ENCODE measurements at places on chromosomes 7 and 10.

GRCh38 chr10:73746721-73747120 lies 2.5 kb downstream of the SEC24C start:
- DNase-seq, result no peak

- no peak for DNase-seq
These were observed 1.2 kb downstream of the RARRES2 start for GRCh38 chr7:150340024-150340749.

- no peak for DNase-seq
These were observed 110.4 kb downstream of the RAMP3 start for GRCh38 chr7:45268013-45268412.

DNA sequence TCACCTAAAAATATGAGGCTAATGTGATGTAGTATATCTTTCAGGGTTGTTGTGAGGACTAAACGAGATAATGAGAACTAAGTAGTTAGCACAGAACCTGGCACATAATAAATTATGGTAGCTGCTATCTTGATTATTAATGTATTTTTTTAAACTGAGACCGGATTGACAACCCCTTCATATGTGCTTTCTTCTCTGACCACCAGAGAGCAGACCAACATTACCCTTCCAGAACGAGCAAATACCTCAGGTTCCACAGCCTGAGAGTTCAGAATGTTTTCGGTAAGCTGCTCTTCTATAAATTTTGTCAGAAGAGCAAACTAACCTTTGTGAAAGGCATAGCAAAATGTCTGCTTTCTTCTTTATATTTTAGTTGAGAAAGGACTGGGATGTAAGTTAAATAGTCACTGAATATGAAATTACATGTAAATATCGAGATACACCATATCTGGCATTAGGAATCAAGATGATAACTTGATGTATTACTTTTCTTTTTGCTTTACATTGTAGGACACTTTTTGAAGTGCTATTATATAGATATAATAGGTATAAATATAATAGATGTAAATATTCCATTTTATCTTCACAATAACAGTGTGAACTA lies 13.6 kb upstream of the BPGM start:
- no peak for DNase-seq

GRCh38 chr10:98139431-98139830 lies 5.0 kb downstream of the R3HCC1L start:
- no peak for DNase-seq

- no peak for DNase-seq
These were observed 208.6 kb upstream of the YAE1 start for GRCh38 chr7:39357648-39358047.

- no peak for DNase-seq
These were observed 249.1 kb upstream of the TMEM72 start for GRCh38 chr10:44662051-44662450.

DNA sequence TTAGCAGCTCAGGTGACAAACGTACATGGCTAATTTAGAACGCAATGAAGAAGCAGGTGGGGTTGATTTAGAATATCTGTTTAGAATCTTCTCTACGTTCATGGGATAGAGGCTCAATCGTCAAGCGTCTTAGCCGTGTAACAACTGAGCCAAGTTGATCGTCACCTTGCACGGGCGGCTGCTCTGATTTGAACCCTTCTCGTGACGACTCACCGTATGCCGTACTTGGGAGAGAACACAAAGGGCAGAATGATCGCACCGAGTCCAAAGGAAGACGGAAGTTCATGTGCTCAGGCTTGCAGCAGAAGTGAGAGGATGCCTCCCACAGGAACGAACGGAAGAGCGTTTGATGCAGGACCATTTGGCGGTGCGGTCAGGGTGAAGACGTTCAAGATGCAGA lies 108.3 kb upstream of the TCERG1L start:
- DNase-seq, result no peak

DNA sequence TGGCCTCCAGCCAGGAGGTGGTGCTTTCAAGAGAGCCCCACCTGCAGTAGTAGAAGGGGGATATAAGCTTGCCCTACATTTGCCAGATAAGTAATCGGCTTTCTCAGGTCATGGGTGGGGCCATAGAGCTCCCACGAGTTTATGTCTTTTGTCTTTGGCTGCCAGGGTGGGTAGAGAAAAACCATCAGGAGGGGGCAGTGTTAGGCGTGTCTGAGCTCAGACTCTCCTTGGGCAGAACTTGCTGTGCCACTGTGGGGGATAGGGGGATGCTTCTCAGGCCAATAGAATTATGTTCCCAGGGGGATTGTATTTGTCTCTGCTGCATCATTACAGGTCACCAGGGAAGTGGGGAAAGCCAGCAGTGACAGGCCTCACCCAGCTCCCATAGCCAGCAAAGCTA lies 12.3 kb upstream of the MRPS33 start:
- no peak for DNase-seq

DNA sequence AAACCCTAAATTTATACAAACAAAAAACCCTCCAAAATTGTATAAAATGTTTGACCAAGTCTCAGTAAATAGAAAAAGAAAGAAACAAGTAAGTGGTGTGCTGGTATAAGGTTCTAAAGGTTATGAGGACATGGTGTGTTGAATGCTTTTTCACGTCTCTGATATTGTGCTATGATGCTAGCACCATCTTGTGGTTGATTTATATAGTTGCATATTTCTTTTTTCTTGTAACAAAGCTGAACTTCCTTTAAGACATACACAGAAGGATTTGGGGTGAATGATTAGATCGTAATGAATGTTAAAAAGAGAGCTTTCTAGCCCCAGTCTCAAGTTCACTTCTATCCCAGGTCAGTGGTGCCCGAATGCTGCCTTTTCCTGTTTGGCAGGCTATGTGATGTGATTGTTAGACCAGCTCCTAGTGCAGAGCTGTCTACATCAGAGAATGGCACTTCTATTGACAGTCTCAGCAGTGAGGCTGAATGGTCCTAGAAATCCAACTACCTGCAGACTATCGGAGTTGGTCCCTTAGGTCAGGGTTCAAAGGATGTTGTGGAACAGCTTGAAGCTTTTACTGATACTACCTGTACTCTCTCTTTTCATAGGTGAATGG lies 25.0 kb downstream of the VTI1A start:
- DNase-seq, result peak; percentile 11

DNA sequence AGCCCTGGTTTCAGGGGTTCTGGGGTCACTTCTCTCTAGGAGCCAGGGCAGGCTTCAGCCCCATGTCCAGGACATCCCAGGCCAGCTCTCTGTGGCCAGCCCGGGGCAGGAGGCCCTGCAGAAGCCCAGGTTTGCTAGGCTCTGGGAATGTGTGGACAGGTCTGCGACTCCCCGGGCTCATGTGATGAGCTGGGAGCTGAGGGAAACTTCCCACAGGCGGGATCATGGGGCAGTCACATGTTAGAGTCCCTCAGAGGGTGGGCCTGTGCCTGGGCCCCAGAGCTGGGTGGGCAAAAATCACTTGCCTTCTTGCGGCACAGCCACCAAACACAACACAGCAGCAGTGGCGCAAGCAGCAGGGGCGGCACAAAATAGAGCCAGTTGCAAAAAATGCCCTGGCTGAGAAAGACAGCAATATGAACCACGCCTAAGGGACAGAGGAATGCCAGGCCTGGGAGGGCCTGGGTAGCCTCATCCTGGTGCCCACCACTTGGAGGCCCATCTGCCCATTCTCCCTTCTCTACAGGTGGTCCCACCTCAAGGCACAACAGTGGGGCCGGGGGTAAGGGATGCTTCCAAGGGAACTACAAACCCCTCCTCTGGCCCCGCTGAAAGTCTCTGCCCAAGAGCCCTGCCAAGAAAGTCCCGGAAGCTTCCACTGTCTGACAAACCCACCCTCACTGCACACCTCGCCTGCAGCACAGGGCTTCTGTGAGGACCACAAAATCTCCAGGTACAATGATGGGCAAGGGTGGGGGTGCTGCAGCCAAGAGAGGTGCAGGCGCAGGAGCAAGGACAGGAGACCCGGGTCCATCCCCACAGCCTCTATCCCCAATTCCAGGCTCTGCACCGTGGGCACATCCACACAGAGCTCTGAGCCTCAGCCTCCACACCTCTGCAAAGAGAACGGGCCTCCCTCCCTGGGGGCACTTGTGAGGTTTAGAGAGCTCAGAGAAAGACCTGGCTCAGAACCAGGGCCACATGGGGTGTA lies 34.6 kb upstream of the ANTXRL start:
- no peak for DNase-seq

GRCh38 chr7:73668886-73669230 lies 1.2 kb downstream of the VPS37D start:
- no peak for DNase-seq

DNA sequence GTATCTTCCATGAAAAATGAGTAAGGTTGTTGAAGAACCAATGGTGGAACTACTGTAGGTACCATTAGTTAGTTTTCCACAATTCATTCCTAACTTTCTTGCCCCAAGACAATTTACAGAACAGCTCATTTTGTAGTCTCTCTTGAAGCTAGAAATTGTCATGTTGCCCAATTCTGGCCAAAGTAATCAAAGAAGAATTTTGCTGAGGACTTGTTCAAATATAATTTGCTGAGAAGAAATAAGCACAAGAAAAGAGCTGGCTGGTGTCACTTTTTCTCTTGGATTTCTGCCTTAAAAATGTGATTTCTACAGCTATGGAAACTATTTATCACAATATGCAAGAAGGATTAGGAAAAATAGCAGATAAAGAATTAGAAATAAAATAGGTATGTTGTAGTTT lies 199.2 kb upstream of the SEMA3A start:
- DNase-seq, result no peak

- no peak for DNase-seq
These were observed 124.2 kb downstream of the ABCA13 start for GRCh38 chr7:48295296-48295971.

- no peak for DNase-seq
These were observed 249.8 kb downstream of the STK31 start for GRCh38 chr7:23959821-23960220.

- DNase-seq, result no peak
These were observed 60.0 kb upstream of the SLC13A1 start for GRCh38 chr7:123259759-123260158.

GRCh38 chr7:125412890-125413665 lies 483.5 kb upstream of the POT1 start:
- DNase-seq, result no peak

- DNase-seq, result no peak
These were observed 2.9 kb downstream of the MNX1 start for GRCh38 chr7:157007470-157008066.

GRCh38 chr7:33805630-33806233 lies 99.6 kb upstream of the BMPER start:
- DNase-seq, result no peak

DNA sequence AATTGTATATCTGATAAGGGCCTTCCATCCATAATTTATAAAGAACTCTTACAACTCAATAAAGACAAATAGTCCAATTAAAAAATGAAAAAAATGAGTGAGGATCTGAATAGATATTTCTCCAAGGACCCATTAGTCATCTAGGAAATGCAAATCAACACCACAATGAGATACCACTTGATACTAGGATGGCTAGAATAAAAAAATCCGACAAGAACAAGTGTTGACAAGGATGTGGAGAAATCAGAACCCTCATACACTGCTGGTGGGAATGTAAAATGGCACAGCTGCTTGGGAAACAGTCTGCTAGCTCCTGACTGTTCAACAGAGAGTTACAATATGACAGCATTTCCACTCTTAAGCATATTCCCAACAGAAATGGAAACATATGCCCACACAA lies 24.6 kb downstream of the ALOX5 start:
- no peak for DNase-seq

GRCh38 chr10:73590881-73591799 lies at the start of gene USP54:
TSS of gene USP54 (minus strand) at chr10:73591342. CDS start at chr10:73575658, 15,684 bp downstream.
- no peak for DNase-seq

DNA sequence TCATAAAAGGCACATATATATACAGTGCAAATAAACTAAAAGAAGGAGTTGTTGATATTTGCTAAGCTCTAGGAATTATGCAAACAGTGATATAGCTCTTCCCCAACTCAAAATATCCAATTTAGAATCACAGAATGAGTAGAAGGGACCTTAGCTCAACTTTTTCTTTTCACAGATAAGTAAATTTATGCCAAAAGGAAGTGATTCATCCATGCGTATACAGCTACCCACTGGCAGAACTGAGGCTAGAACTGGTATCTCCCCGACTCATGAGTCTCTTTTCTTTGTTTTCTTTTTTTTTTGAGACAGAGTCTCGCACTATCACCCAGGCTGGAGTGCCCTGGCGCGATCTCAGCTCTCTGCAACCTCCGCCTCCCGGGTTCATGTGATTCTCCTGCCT lies 54.2 kb upstream of the SVIL start:
- DNase-seq, result no peak

- no peak for DNase-seq
These were observed 569 bp downstream of the CD36 start for GRCh38 chr7:80639011-80639410.

GRCh38 chr7:6273917-6274630 lies 1.6 kb upstream of the CYTH3 start:
- DNase-seq, result no peak

DNA sequence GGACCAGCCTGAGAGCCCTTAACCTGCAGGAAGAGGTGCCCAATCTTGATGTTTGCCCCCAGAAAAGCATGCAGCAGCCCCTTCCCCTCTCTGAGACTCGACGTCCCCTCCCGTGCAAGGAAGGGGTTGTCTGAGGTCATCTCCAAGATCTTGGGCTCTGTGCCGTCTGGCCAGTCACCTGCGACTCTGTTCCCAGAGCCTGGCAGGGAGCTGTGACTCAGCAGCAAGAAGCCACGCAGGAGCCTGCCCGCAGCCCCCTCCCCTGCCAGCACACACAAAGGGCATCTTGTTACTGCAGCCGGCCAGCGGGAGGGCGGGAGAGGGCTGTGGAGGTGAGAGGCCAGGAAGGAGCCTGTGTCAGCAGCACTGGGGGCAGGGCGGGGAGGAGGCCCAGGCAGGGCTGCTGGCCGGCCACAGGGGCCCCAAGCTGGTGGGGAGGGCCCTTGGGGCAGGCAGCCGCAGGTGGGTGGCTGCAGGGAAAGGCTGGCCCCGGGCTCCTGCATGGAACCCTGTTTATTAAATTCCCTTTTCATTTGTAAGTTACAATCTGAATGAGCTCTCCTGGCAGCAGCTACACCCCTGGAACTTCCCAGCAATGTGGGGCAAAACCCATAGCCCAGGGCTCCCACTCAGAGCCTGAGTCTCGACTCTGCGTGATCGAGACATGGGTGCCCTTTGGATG lies 103.7 kb upstream of the ZMIZ1 start:
- no peak for DNase-seq

- no peak for DNase-seq
These were observed 776 bp downstream of the PEX1 start for GRCh38 chr7:92527300-92528187.

DNA sequence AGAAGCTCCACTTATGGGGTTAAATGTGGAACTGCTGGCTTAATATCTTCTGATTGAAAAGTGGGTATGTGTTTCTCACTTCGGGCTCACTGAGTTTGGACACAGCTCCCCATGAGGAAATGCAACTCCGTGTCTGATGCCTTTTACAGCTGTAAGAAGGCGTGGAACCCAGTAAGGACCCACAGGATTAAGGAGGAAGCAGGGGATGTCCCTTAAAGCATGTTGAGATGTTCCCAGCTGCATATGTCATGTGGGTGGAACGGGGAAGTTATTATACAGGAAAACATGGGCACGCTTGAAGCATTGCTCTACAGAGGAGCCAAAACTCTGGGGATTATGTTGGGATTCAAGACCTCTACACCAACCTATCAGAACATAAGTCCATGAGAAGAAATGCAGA lies 224.4 kb downstream of the NEBL start:
- no peak for DNase-seq

- DNase-seq, result no peak
These were observed 2.5 kb upstream of the AVPI1 start for GRCh38 chr10:97689559-97690020.
